ENCODE measurements at places on chromosomes 3 and 15.

DNA sequence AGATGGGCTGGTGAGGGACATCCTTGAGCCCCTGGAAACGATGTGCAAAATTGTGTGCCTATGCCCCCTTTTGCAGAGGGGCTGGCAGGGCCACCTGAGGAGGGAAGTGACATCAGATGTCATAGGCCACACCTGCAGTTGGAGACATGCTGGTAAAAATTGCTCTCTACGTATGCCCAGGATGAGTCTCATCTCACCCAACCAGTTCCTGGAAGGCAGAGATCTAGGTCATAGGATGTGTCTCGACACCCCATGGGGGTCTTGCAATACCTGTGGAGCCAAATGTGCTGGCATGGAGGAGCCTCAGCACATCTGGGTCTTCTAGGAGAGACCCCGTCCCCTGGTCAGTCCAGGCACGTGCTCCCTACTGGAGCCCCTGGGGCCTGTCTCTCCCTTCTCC, 96.5 kb upstream of the TLE3 start:
- no peak for DNase-seq

GRCh38 chr15:70297465-70298058, 199.8 kb upstream of the TLE3 start:
- DNase-seq = no peak

- no peak for DNase-seq
Measured at GRCh38 chr3:189123595-189124387, 48.0 kb upstream of the TPRG1 start.

DNA sequence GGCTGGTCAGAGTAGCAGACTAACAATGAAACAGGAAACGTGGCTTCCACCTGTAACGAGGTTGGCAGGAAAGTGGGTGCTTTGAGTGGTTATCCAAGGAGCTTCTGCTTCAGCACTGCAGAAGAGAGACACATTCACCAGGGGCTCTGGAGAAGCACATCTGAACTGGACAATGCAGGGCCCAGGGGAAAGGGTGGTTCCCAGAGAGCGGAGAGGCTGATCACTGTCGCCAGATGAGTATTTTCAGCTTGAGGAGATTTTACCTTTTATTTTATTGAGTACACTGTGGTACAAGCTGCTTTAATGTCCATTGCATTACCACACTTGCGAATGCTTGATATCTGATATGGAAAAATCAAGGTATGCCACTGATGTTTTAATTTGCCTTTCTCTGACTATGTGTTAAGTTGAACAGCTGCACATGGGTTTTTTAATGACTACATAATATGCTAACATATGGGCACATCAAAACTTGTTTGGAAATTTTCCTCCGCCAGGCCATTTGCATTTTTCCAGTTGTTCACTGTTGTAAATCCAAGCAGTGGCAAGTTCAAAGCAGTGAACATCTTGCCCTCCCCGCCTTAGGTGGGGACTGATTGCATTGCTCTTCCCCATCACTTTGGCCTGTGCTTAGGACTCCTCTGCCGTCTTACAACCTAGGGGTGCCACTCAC, 52.1 kb downstream of the LRTM1 start:
- DNase-seq = no peak

DNA sequence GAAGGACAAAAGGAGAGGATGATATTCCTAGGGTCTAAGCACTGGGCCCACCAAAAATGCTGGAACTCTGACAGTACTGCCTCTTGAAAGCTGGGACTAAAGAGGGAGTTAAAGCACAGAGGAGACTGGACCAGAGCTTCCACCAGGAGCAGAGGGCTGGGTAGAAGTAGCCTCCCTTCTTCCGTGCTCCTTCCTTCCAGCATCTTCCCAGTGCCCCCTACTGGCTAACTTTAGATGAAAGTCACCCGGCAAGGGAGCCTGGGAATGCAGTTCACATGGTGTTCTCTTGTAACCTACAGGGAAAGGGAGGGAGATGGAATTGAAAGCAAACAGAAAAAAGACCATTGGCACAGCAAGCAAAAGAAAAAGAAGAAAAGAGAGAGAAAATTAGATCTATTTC, 106.1 kb upstream of the COL8A1 start:
- no peak for DNase-seq

Data from activated CD4-positive, alpha-beta T cell treated with anti-CD3 and anti-CD28 coated beads for 1 hour (primary cell).